ENCODE measurements at places on chromosomes 4 and X. TPM values are rescaled to one million over a fixed set of nuclear protein-coding genes. Genes with fewer than 3 reads are reported as not detected.

- no peak for DNase-seq
Measured at GRCh38 chr4:151624626-151625565, 135.9 kb downstream of the GATB start.

DNA sequence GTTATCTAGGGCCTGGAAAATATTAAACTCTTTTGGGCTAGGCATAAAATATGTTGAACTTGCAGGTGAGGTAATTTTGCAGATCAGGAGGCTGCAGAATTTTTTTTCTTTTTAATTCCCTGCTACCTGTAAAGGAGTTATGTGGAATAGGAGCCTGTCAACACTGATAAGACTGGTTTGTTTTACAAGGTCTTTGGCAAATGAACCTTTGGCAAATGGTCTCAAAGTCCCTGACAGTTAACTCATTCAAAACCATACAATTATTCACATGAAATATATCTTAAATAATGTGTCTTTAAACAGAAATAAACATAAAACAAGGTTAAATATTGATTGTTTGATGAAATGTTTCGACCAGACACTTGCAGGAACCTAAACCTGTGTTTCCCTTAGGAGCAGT lies 340.2 kb downstream of the GASK1B start:
- DNase-seq = no peak

The ZIC3 gene
- not detected for total RNA-seq

DNA sequence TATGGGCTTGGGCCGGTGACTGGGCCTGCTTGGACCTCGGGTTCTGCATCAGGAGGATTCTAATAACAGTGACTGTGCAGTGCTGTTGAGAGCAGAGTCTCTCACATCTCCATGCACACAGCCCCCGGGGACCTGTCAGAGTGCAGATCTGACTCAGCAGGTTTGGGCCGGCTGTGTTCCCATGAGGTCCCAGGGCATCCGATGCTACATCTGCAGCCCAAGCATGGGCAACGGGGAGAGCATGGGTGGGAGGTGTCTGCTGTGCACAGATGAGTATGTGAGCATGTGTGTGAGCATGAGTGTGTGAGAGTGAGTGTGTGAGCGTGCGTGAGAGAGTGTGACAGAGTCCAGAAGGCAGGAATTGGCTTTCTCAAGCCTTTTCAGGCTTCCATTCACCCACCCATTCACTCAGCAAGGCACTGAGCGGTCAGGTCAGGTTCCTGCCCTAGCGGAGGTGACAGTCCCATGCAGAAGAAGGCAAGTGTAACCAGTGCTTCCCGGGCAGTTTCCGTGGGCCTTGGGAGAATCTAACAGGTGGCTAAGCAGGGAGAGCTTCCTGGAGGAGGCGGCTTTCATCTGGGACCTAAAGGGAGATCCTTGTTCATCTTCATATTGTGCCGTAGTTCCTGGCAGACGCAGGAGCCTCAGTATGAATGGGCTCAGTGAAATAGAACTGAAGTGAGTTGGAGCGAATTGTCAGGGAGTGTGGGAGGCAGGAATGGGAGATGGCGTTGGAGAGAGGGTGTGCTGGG lies 62.6 kb downstream of the SORCS2 start:
- no peak for DNase-seq

DNA sequence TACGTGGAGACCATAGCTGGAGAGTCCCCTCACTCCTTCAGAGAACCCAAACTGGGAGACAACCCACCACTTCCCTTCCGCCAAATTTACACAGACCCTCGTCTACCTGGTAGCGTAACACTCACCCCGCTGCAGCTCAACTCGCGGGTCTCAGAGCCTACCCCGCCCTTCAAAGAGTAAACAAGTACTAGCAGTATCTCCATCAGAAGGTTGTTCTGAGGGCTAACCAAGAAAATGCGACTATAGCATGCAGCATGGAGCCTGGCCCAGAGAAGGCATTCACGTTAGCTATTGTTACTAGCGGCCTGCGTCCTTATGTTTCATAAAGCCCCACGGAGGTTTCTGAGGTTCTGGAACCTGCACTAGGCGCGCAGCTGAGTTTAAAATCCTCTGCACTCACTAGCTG lies 531 bp upstream of the MANBA start:
- DNase-seq = no peak

GRCh38 chr4:124487651-124488050 lies 224.9 kb downstream of the ANKRD50 start:
- DNase-seq = no peak

DNA sequence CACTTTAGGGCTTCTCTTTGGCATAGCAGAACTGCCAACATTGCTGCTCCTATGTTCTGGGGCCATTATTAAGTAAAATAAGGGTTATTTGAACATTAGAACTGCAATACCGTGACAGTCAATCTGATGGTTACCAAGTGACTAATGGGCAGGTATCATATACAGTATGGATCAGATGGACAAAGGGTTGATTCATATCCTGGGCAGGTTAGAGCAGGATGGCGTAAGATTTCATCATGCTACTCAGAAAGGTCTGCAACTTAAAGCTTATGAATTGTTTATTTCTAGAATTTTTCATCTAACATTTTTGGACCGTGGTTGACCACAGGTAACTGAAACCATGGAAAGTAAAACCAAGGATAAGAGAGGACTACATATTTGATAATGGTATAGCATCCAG lies 40.9 kb downstream of the BRCC3 start:
- DNase-seq = no peak

The RS1 gene
- total RNA-seq = not detected

The CRLF2 gene
- total RNA-seq = 0.40 TPM

GRCh38 chr4:1464581-1465171 lies 58.4 kb upstream of the NKX1-1 start:
- no peak for DNase-seq

DNA sequence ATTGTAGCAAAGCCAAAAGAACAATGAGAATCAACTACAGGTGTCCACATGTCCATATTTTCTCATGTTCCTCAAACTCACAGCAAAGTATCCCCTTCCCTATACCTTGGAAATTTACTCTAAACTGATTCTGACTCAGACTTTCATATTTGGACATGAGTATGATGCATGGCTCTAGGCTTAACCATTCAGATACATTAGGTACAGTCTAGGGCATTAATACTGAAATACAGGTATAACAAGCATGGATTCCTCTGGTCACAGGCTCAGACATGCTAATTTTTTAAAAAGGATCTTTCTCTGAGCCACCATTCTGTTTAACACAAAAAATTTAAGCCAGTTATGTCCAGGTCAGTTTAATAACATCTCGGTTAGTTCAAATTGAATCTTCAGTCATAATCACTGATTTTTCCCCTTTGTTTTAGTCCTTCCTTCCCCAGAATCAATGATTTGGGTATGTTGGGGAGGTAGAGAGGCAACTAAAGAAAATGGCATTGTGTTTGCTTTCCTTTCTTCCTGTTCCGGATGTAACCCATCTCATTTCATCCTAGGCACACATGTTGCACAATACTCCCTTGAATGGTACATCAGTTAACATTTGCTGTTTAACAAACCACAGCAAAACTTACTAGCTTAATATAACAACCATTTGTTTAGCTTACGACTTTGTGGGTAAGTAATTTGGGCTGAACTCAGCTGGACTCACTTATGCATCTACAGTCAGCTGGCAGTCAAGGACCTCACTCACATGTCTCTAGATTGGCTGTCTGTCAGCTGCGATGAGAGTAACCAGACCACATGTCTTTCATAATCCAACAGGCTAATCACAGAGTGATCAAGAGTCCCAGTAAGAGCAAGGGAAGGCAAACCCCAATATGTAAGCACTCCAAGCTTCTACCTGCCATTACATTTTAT lies 75.3 kb upstream of the GRIA3 start:
- no peak for DNase-seq

The FSTL5 gene
- total RNA-seq = not detected

GRCh38 chr4:118774989-118775388 lies 60.9 kb downstream of the SEC24D start:
- no peak for DNase-seq

GRCh38 chrX:104112326-104112951 lies at the start of gene ZCCHC18:
ZCCHC18 (plus strand) TSS chrX:104112523; CDS start chrX:104114112, 1,589 bp downstream.
- peak; percentile 69 for DNase-seq

DNA sequence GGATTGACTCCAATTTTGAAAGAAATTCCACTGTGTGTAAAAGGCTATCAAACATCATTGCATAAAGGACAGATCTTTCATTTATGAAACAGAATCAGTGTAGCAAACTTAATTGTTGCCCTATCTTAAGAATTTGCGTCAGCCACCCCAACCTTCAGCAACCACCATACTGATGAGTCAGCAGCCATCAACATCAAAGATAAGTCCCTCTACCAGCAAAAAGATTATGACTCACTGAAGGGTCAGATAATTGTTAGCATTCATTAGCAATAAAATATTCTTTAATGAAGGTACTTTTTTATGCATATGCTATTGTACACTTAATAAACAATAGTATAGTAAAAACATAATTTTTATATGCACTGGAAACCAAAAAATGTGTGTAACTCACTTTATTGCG lies 15.8 kb upstream of the GRSF1 start:
- no peak for DNase-seq

The TMEM31 gene
- not detected for total RNA-seq

GRCh38 chrX:151596282-151596681 lies 32.8 kb downstream of the PASD1 start:
- DNase-seq = no peak

DNA sequence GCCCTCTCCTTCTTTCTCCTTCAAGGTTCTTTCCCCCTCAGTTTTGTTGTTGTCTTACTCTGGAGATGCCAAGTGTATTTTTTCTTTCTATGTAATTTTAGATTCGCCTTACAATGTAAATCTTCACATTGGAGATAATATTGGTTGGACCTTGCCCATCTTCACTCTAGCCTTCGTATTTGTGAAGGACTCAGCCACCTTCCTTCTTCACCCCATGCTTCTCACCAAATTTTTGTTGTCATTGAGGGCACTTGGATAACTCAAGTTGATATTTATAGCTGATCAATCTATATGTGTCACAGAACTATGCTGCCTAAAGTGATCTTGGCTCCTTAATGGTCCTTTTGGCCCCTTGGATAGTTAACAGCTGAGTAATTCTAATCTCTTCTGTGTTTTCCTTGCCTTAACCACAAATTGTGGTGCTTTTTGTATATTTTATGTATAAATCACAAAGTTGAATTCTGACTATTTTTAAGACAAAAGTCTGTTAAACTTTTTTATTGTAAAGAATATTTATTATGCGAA lies 6.5 kb downstream of the SPRY1 start:
- DNase-seq = no peak

The AFM gene
- not detected for total RNA-seq

DNA sequence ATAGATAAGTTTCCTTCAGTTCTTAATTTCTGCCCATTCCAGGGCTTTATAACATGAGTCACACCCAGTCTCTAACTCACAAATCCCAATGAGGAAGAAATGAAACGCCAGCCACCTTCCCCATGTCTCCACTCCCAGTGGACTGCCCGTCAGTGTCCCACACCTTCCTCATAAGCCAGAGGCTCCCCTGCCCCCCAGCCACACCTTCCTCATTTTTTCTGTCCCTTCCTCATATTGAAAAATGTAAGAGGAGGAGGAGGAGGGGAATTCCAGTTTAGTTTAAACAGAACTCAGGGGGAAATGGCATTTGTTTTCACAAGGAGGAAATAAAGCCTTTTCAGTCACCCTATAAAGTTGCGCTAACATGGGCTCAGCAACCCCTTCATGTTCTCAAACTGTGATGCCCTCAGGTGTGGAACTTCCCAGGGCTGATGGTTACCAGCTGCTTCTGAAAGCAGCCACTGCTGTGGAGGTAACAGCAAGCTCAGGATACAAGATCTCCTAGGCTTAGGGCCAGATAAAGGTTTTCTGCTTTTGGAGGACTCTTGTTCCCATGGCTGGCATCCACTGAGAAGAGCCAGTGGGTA lies 97.8 kb downstream of the PARM1 start:
- DNase-seq = no peak

DNA sequence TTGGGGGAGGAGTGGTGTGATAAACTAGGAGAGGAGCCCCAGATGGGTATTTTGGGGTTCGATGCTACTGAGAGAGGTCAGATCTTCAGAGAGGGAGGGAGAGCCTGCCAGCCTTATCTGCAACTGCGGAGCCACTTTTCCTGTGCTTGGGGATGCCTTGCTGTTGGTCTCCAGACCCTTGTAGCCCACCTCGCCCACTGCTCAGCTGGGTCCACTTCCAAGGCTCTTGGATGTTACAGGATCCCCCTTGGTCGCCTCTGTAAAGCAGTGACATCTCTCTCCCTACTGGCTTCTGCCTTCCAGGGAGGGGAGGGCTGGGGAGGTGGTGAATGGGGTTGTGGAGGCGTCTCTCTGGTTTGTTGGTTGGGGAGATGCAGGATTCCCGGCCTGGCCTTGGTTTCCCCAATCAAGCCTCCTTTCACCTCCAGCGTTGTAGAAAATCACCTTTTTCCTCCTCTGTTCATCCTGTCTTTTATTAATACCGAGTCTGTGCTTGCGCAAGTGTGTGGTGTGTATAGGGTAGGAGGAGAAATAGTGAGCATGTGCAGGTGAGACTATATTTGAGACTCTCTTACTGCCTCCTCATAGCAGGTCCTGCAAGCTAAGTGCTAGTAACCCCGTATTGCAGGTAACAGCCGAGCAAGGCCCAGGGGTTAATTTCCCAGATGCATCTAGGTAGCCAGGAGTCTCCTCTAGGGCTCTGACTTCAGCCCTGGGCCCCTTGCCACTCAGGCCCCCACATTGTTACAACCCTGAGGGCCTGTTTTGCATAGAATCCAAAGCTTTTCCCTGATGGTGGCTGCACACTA lies 337.4 kb downstream of the ARHGAP10 start:
- DNase-seq = no peak

GRCh38 chr4:145937971-145938611 lies 532 bp downstream of the ZNF827 start:
- DNase-seq = peak; percentile 35

GRCh38 chr4:23882976-23883531 lies 6.8 kb downstream of the PPARGC1A start:
- no peak for DNase-seq

DNA sequence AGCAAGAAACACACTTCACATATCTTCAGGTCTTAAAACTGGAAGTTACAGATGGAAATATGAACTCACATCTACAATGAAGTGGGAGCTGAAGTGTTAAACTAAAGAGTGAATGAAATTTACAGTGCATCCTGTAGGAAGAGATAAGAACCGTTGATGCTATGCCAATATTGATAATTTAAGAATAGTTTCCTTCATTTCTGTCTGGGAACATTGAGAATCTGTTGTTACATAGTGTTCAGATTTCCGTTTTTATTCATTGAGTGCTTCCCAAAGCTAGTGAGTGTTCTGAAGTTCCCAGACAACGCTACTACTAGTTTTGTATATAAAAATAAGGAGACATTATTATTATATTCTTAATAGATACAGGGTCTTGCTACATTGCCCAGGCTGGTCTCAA lies 52.3 kb downstream of the UBE2K start:
- no peak for DNase-seq

- DNase-seq = no peak
Measured at GRCh38 chr4:165662341-165662740, 210.7 kb upstream of the TLL1 start.

- DNase-seq = no peak
Measured at GRCh38 chrX:148728901-148729300, 228.5 kb downstream of the AFF2 start.

The MXRA5 gene
- not detected for total RNA-seq

The FBXW7 gene
- 26.2 TPM for total RNA-seq

The TBX22 gene
- total RNA-seq = not detected
